ENCODE measurements at places on chromosomes 4 and X.

DNA sequence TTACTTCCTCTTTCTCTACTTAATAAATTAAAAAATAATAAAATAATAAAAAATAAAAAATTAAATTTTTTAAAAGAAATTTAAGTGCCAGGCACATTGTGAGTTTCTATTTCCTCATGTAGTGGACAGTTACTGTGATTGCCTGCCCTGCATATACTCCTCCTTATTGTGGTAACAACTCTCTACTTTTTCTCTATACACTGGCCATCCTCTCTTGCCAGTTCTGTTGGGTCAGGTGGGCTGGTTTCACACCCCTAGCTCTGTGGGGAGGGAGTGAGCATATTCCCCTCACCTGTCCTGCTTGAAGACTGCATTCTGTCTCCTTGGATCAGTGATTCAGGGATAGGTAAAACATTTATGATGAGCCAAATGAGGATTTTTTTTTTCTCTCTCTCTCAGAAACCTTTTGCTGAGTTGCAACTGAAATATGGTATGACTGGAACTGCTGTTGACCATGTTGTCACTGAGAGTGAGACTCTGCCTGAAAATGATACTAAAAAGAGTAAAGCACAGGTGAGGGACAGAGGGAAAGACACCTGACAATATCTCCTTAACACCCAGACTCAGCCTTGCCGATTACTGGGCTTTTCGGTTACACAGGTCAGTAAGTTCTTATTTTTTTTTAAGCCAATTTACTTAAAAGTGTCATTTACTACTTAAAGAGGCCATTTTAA lies 37.2 kb downstream of the CXXC4 start:
- no peak for DNase-seq

GRCh38 chr4:9874385-9874784 lies 93.0 kb downstream of the DRD5 start:
- DNase-seq = no peak

DNA sequence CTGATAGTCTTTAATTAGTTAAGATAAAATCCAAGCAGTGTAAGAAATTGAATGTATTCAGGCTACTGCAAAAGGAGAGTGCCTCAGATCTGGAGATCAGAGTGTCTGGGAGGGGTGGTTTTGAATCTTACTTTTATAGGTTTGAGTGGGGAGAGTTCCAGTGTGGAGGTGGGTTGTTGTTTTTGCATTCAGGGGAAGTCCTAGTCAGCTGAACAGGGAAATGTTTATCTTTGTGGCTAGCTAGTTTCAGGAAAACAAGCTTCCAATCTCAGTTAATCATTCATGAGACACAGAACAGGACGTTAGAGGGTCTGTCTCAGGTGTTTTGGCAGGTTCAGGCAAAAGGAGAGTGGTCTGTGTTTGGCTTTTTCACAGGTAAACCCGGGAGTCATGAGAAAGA lies 26.0 kb downstream of the ZNF81 start:
- DNase-seq = no peak

DNA sequence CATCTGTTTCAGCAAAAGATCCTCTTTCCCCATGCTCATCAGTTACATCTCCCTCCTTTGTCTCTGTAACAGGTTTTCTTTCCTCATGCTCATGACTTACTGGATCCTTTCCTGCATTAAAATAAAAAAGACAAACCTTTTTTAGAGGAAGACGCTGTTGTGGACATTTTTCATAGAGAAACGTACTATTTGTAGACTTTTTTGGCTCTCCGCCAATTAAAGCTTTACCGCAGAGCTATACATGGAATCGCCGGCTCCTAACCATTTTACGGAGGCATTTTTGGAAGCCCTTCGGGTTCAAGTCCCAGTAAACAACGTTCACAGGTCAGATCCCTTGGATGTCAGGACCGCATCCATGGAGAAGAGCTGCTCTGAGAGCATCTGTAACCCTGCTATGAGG lies 1.3 kb downstream of the FAM9C start:
- DNase-seq = no peak

DNA sequence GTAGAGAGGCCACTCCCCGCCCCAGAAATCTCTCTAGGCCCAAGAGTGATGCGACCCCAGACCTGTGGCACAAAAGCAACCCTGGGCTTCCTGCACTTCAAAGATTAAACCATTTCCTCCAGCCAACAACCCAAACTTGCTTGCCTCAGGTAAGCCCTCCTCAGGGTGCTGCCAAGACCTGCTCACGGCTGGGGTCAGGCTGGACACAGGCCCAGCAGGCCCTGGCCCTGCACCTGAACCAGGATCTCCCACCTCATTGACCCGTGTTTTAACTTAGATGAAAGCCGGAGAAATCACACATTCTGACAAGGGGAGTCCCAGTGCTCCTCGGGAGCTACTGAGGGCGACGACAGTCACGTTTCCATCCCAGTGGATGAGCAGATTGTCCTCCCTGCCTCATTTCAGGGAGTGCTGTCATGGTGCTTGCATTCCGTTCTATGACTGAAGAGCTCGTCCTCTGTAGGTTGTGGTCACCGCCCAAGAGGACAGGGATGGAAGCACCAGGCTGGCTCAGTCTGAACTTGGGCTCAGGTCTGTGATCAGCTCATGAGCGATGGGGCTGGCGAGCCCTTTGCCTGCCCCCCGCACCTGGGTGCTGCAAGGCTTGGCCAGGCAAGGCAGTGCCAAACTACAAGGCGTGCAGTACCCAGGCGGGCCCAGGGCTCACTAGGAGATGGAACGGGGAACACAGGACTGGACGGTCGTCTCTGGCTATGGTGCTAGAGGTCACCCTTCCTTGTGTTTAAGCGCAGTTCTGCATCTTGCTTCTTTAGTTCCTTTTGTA lies 25.9 kb downstream of the WDR1 start:
- no peak for DNase-seq

- no peak for DNase-seq
Observed at GRCh38 chr4:145773581-145774234, 93.8 kb downstream of the C4orf51 start.

DNA sequence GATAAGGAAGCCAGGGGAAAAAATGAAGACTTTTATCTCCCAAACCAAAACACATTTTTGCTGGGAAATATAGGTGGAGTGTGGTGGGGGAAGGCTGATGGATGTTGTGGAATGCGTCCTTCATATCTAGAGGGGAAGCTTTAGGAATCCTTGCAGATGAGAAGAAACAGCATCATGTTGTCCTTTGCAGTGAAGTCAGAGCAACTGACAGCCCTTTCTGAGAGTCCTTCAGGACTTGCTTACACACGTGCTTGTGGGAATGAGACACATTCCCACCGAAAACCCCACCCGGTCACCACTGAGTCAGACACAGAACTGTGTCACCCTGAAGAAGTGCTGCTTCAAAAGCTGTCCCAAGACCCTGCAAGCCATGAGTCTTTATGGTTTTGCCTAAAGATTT lies 81.5 kb downstream of the SHROOM2 start:
- no peak for DNase-seq

GRCh38 chrX:3181846-3182245 lies 140.6 kb downstream of the ARSF start:
- no peak for DNase-seq

DNA sequence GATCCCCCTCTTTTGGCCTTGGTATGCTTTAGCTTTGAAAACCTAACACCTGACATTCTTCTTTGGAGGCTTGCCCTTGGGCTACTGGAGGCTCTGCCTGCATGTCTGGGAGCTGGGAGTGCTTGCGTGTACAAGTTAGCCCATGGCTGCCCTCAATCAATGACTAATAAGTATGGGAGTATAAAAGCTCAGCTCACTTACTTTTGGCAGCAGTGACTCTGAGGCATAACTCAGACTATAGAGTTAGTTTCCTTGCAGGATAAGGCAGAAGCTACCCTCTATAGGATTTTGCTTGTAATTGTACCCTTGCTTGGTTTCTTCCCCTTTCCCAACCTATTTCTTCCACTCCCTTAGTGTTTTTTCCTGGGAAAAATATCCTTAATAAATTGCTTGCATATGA lies 247.9 kb downstream of the PPP1R2C start:
- DNase-seq = no peak

- no peak for DNase-seq
Observed at GRCh38 chr4:70704931-70705182, 16.5 kb downstream of the UTP3 start.

- no peak for DNase-seq
Observed at GRCh38 chr4:104942990-104943743, 203.5 kb upstream of the TET2 start.

DNA sequence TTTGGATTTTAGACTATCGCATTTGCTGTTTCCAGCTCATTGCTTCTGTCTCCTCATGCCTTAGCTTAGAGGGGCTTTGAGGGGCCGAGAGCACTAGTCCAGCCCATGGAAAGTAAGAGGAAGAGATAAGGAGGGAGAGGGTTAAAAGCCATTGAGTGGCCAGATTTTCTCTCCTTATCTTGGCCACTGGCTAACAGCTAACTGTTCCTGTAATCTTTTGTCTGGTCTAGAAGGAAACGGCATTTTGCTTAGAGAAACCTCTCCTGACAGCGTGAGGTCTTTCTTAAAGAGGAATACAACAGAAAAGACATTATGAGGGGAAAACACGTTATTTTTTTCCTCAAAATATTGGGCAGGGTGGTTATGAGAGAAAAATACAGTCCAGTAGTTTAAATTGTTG lies 7.9 kb downstream of the GPR101 start:
- no peak for DNase-seq

DNA sequence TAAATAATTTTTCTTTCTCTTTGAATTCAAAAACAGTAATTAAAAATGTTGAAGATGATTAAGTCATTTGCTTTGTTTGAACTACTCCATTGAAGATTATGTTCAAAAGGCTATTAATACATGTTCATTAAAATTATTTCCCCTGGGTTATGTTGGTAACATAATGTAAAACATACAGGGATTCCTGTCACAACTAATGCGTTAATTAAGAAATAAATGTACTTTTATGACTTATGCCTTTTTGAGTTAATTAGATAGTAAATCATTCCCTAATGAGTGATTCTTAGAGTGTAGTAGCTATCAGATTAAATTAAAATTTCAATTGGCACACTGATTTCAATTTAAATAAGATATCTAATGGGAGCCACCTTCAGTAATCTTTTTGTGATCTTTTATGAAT lies 549.1 kb downstream of the ANKRD50 start:
- DNase-seq = no peak

GRCh38 chrX:115579327-115579726 lies 18.4 kb downstream of the PLS3 start:
- DNase-seq = no peak

GRCh38 chr4:36394352-36394903 lies 113.0 kb downstream of the DTHD1 start:
- DNase-seq = no peak

- DNase-seq = no peak
Observed at GRCh38 chr4:168879188-168879587, 130.9 kb downstream of the CBR4 start.

- DNase-seq = no peak
Observed at GRCh38 chr4:158080354-158080753, 92.5 kb downstream of the GASK1B start.

GRCh38 chr4:119165767-119166166 lies 30.1 kb downstream of the MYOZ2 start:
- DNase-seq = no peak

DNA sequence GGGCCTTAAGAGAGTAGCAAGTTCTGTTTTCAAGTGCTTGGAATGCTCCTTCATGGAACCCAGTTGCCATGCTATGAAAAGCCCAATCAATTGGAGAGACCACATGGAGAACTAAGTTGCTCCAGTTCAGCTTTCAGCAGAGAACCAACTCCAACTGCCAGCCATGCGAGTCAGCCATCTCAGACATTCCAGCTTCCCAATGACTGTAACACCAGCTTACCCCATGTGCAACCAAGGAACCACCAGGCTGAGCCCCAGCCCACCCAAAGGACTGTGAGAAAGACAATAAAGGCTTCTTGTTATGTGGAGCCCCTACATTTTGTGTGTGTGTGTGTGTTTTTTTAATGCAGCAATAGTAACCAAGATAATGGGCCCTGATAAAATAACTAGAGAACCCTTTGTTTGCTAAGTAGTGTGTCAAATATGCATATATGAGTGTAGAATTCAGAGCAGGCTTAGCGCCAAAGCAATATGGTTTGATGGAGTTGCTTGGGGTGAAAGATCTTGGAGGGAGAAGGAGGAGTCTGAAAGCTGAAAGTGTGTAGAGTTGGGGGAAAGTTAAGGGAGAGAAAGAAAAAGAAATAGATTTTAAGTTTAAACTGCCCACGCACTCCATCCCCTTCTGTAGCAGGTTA lies 35.0 kb upstream of the CCKAR start:
- DNase-seq = no peak

GRCh38 chr4:25095837-25096236 lies 64.4 kb downstream of the SEPSECS start:
- no peak for DNase-seq

GRCh38 chr4:25535701-25536473 lies 119.8 kb upstream of the SLC34A2 start:
- DNase-seq = no peak

DNA sequence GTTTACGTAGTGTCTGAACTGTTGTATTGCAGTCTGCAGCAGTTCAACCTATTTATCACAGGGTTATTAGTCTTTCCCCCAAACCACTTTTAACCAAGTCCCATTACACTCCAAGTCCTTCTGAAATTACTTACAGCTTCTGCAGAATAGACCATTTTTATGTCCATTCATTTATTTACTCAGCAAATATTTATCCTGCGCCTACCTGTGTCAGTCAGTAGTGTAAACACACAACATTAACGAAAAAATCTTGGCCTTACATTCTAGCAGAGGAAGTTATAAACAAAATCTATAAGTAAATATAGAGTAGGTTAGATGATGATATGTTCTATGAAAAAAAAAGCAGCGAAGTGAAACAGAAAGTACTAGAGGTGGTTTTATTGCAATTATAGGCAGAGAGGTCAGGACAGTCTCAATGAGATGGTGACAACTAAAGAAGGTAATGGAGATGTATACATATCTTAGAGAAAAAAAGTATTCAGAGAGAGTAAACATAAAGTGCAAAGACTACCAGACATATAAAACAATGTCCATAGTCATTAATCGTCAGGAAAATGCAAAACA lies 534.7 kb downstream of the KCNIP4 start:
- DNase-seq = no peak

- no peak for DNase-seq
Observed at GRCh38 chrX:10117864-10118377, 38.9 kb upstream of the CLCN4 start.

- DNase-seq = no peak
Observed at GRCh38 chr4:141158219-141158618, 24.9 kb upstream of the RNF150 start.

DNA sequence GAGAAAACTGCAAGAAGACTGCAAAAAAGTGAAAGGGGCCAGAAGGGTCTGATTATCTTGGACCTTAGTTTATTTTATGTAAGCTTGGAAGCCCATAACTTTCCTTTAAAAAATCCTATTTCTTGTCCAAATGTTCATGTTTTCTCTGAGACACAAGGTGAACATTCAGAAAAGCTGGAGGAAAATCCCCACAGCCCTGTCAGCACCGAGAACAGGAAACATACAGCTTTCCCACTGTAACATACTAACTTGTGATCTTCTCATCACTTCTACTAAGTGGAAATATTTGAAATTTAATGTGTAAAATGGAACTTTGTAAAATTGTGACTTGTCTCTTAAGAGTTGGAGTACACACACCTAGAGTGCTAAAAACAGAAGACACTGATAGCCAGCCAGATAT lies 21.3 kb downstream of the GPR174 start:
- DNase-seq = no peak

- no peak for DNase-seq
Observed at GRCh38 chr4:147822128-147822527, 90.2 kb downstream of the ARHGAP10 start.

GRCh38 chrX:134373736-134374135 lies 86.2 kb upstream of the HPRT1 start:
- no peak for DNase-seq
